ENCODE measurements at places on chromosomes 5 and 9.

DNA sequence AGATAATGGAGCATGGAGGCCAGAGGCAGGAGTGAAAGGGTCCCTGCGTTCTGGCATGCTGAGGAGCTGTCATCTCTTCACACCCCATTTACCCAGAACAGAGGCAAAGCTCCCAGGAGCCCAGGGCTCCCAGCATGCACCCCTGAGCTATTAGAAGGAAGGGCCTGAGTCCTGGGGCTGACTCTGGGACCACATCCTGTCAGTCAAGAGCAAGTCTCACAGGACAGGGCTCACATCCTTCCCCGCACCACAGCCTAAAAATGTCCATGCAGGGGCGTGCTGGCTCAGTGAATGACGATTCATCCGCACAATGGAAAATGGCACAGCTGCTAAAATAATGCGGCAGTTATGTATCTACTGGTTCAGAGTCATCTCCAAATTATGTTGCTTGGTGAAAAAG, 31.4 kb downstream of the CAMK2A start:
- peaks cover 2% of the 10 kb centered on the region for H3K27me3 ChIP-seq
- no peak overlapping the region for H3K27ac ChIP-seq
- no peak for DNase-seq
- no peaks in the 10 kb centered on the region for H3K36me3 ChIP-seq

- no peak for DNase-seq
- no peaks in the 10 kb centered on the region for H3K27me3 ChIP-seq
- no peak overlapping the region for H3K27ac ChIP-seq
- H3K4me3 ChIP-seq: no peak overlapping the region
- no peaks in the 10 kb centered on the region for H3K36me3 ChIP-seq
Observed at GRCh38 chr9:108184941-108185340, 670.8 kb downstream of the ACTL7B start.

- no peak overlapping the region for H3K4me3 ChIP-seq
- H3K27me3 ChIP-seq: no peaks in the 10 kb centered on the region
- no peak overlapping the region for H3K27ac ChIP-seq
- peaks cover 12% of the 10 kb centered on the region for H3K4me1 ChIP-seq
- DNase-seq: no peak
Observed at GRCh38 chr9:93562157-93562556, 14.2 kb upstream of the PHF2 start.

- no peaks in the 10 kb centered on the region for H3K27me3 ChIP-seq
- no peaks in the 10 kb centered on the region for H3K36me3 ChIP-seq
- no peak for DNase-seq
- no peak overlapping the region for H3K27ac ChIP-seq
- H3K4me1 ChIP-seq: no peaks in the 10 kb centered on the region
Observed at GRCh38 chr5:52776116-52776515, 11.6 kb upstream of the ITGA1 start.

All from HFFc6 (cell line).